ENCODE measurements at places on chromosomes 7 and 10. TPM values are rescaled to one million over a fixed set of nuclear protein-coding genes. Genes with fewer than 3 reads are reported as not detected.
A peak's percentile ranks its signal among the peaks of the same experiment; 100 is the strongest.

- peak overlapping the region; percentile 93 for H3K27ac ChIP-seq
- no peaks in the 10 kb centered on the region for H3K27me3 ChIP-seq
- no peaks in the 10 kb centered on the region for H3K4me1 ChIP-seq
- no peak overlapping the region for H3K4me3 ChIP-seq
- H3K36me3 ChIP-seq: no peaks in the 10 kb centered on the region
- peak; percentile 33 for DNase-seq
These were observed 550.3 kb downstream of the GRM8 start for GRCh38 chr7:126702242-126703016.

- H3K27ac ChIP-seq: no peak overlapping the region
- DNase-seq: no peak
- peaks cover 3% of the 10 kb centered on the region for H3K36me3 ChIP-seq
- peaks cover 20% of the 10 kb centered on the region for H3K27me3 ChIP-seq
- H3K4me3 ChIP-seq: no peak overlapping the region
These were observed 31.8 kb downstream of the CRHR2 start for GRCh38 chr7:30650421-30650808.

GRCh38 chr7:34281260-34281659 lies 375.9 kb downstream of the BMPER start:
- no peak for DNase-seq
- no peaks in the 10 kb centered on the region for H3K4me1 ChIP-seq
- H3K36me3 ChIP-seq: no peaks in the 10 kb centered on the region
- no peak overlapping the region for H3K27ac ChIP-seq
- no peak overlapping the region for H3K4me3 ChIP-seq
- no peaks in the 10 kb centered on the region for H3K27me3 ChIP-seq

GRCh38 chr7:16774294-16774693 lies 20.7 kb downstream of the TSPAN13 start:
- H3K27ac ChIP-seq: no peak overlapping the region
- peaks cover 3% of the 10 kb centered on the region for H3K36me3 ChIP-seq
- H3K27me3 ChIP-seq: no peaks in the 10 kb centered on the region
- no peak overlapping the region for H3K4me3 ChIP-seq
- DNase-seq: no peak

GRCh38 chr7:117816727-117817126 lies 56.5 kb downstream of the CTTNBP2 start:
- no peaks in the 10 kb centered on the region for H3K4me1 ChIP-seq
- H3K27ac ChIP-seq: no peak overlapping the region
- H3K36me3 ChIP-seq: no peaks in the 10 kb centered on the region
- H3K27me3 ChIP-seq: no peaks in the 10 kb centered on the region
- no peak overlapping the region for H3K4me3 ChIP-seq
- no peak for DNase-seq

DNA sequence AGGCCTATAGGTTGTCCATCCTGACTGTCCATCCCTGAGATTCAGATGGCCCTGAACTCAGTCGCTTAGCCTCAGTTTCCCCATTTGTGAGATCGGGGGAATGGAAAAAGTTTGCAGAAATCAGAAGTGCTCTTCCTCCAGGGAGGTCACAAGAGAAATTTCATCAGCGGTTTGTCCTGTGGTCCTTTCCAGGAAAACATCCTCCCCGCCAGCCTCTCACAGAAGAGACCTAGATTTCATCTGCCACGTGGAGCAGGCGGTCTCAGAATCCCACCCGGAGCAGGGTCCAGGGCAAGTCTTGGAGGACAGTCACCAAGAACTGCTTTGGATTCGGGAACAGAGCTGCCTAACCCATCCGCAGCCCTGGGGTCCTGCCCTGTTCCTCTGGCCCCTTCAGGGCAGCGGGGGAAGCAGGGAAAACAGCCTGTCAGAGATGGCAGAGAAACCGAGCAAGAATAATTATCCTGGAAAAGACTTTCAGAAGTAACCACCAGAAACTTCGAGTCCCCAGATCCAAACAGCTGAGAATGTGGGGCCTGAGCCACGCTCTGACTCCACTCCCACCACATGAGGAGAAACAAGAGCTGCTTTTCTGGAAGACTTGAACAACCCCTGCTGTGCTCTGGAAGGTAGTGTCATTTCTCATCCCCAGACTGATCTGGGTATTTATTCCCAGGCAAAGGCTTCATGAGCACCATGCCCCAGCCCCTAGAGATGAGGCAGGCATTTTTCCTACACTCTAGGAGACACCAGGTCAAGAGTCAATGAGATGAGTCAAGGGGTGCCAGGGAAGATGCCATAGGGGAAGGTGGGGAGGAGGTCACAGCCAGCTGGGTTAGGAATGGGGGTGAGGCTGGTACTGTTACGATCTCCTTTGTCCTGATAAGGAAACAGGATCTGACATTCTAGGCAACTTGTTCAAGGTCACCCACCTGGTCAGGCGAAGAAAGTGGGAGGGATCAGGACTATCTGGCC lies 1.1 kb upstream of the TNS3 start:
- no peaks in the 10 kb centered on the region for H3K4me1 ChIP-seq
- H3K27me3 ChIP-seq: peaks cover 53% of the 10 kb centered on the region
- no peak overlapping the region for H3K4me3 ChIP-seq
- no peak overlapping the region for H3K27ac ChIP-seq
- H3K36me3 ChIP-seq: no peaks in the 10 kb centered on the region
- no peak for DNase-seq

GRCh38 chr7:152568972-152569371 lies 107.0 kb downstream of the XRCC2 start:
- DNase-seq: no peak
- peaks cover 56% of the 10 kb centered on the region for H3K27me3 ChIP-seq
- H3K4me1 ChIP-seq: no peaks in the 10 kb centered on the region
- H3K27ac ChIP-seq: no peak overlapping the region

DNA sequence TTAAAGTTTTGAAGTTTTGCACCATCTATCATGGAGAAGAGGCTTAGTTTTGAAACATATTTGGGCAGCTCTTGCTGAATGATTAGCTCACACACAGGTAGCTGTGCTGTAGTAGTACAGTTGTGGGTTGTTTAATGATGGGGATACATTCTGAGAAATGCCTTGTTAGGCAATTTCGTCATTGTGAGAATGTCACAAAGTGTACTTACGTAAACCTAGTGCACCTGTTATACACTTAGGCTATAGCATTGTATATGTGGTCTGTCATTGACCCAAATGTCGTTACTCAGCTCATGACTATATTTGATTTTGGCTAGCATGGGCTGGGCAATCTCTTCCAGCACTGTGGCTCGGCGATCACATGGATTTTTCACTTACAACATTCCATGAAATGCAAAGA lies 247.2 kb upstream of the IGFBP3 start:
- H3K4me3 ChIP-seq: no peak overlapping the region
- H3K36me3 ChIP-seq: no peaks in the 10 kb centered on the region
- H3K27ac ChIP-seq: no peak overlapping the region
- H3K27me3 ChIP-seq: no peaks in the 10 kb centered on the region
- no peaks in the 10 kb centered on the region for H3K4me1 ChIP-seq

GRCh38 chr10:14958872-14959220 lies 342 bp upstream of the MEIG1 start:
- DNase-seq: no peak
- H3K4me1 ChIP-seq: peaks cover 8% of the 10 kb centered on the region
- peak overlapping the region; percentile 77 for H3K4me3 ChIP-seq
- H3K27me3 ChIP-seq: no peaks in the 10 kb centered on the region

Gene PBLD
- 2.2 TPM for total RNA-seq

Gene FAM25C
- not detected for total RNA-seq

Gene KCND2
- total RNA-seq: not detected

Gene UNCX
- not detected for total RNA-seq

Data from K562 (cell line).